ENCODE measurements at places on chromosomes 3 and 15.

GRCh38 chr3:123096731-123097130, 29.9 kb downstream of the PDIA5 start:
- no peak for DNase-seq

- DNase-seq: no peak
Measured at GRCh38 chr3:2523281-2523836, 424.7 kb downstream of the CNTN4 start.

DNA sequence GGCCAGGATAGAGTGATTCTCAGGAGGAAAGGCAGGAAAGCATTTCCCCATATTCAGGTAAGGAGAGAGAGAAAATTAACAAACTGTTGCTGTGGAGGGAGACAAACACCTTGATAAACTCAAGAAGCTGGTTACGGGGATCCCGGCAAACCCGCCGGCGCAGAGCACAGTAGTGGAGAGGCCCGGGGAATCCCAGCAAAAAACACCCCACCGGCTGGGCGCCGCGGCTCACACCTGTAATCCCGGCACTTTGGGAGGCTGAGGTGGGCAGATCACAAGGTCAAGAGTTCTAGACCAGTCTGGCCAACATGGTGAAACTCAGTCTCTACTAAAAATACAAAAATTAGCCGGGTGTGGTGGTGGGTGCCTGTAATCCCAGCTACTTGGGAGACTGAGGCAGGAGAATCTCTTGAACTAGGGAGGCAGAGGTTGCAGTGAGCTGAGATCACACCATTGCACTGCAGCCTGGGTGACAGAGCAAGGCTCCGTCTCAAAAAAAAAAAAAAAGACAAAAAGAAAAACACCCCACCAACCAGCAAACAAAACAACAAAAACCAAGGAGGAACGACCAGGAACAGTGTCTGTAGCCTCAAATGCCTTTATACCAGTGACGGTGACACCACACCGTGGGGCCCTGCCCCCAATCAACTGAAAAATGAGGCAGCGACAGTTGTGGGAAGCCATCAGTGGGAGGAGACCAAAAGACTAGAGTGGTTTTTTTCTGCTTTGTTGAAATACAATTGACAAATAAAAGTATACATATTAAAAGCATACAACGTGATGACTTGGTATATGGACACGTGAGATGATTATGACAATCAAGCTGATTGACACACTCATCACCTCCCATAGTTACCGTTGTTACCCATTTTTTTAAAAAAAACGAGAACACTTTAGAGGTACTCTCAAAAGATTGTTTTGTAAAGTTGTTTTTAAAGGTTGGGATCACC, 40.2 kb upstream of the IDH2 start:
- DNase-seq: peak; percentile 37

GRCh38 chr3:155217591-155217990, 75.9 kb downstream of the STRIT1 start:
- no peak for DNase-seq
